ENCODE measurements at places on chromosomes 4 and X. TPM values are rescaled to one million over a fixed set of nuclear protein-coding genes. Genes with fewer than 3 reads are reported as not detected.

Gene RBBP7
- polyA plus RNA-seq = 245 TPM

Gene SAT1
- polyA plus RNA-seq = 315 TPM

Gene REPS2
- polyA plus RNA-seq = 20.1 TPM

Gene PAGE5
- polyA plus RNA-seq = not detected

Gene TMSB15A
- polyA plus RNA-seq = 67.2 TPM

DNA sequence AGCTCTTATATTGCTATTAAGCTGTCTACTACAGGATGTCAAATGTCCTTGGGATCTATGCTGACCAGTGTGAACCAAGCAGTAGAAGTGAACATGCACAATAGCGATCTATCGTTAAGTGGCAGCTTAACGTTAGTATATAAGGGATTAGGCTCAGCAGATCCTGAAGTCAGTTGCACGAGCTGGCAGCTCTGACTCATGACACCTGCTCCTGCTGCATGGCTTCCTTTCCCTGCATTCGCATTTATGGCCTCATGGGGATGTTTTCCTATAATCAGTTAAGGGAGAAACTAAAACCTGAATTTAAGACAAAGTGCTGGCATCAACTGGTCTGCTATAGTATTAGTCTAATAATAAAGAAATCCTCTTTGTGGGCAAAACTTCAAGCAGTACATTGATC lies 12.7 kb upstream of the MCUB start:
- no peak for DNase-seq

GRCh38 chrX:109489174-109489573 lies 7.3 kb upstream of the GUCY2F start:
- DNase-seq = no peak

GRCh38 chr4:153466949-153467896 lies 1.1 kb downstream of the TMEM131L start:
- DNase-seq = no peak

DNA sequence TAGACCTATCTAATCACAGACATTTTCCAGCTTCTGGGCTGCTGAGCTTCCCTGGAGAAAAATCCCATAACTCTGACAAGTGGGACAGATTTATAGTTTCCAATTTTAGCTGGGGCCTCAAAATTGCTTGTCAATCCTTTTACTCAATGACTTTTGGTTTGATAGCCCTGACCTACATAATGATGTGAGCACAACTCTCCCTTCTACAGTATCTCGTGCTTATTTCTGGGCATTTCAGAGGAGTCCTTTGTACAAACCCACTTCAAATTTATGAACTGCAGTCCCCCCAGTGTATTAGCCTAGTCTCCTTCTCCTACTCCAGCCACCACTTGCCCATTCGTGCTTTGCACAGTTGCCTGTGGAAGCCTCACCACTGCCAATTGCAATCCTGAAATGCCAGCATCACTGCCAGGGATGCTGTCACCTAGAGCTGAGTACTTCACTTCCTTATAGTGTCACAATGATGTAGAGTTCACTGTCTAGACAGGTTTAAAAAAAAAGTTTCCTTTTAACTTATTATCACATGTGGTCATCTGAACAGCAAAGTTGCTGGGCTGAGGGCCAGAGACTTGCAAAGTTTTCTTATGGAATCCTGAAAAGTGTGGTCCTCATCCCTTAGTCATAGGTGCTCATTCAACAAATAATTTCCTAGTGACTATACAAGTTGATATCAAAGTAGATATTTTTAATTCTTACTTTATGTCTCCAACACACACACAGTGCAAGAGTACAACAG lies 21.2 kb downstream of the TRAM1L1 start:
- DNase-seq = no peak

- no peak for DNase-seq
Observed at GRCh38 chr4:16023776-16024408, 59.9 kb downstream of the PROM1 start.

DNA sequence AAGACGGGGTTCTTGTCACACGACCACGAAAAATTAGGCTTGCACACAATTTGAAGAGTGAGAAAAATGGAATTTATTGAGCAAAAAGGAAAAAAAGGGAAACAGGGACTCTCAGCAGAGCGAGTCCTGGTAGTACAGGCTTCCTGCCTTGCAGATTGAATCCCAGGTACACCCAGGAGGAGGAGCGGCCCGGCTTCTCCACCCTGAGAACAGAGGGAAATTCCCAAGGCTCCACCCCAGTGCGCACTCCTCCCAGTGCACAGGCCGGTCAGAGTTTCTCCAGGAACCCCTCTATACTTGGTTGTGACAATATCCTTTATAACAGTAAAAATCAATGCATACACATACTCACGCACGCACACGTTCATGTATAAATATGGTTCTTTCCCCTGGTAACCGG lies 22.0 kb downstream of the SLC4A4 start:
- no peak for DNase-seq

DNA sequence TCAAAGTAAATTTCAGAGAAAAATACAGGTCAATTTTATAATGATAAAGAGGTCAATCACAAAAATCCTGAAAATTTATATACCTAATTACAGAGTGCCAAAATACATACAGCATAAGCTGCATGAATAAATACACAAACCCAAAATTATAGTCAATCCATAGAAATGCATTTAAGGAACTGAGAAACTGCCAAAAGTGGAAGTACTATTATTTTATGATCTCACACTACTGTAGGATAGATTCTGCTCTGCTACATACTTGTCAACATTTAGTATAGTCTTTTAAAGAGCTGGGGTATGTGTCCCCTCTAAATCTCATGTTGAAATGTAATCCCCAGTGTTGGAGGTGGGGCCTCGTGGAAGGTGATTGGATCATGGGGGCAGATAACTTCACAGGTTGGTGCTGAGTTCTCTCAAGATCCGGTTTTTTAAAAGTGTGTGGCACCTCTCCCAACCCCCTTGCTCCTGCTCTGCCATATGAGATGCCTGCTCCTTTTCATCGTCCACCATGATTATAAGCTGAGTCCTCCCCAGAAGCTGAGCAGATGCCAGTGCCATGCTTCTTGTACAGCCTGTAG lies 31.8 kb downstream of the CHIC2 start:
- DNase-seq = no peak

- no peak for DNase-seq
Observed at GRCh38 chrX:52422884-52423283, 54.1 kb downstream of the XAGE2 start.

DNA sequence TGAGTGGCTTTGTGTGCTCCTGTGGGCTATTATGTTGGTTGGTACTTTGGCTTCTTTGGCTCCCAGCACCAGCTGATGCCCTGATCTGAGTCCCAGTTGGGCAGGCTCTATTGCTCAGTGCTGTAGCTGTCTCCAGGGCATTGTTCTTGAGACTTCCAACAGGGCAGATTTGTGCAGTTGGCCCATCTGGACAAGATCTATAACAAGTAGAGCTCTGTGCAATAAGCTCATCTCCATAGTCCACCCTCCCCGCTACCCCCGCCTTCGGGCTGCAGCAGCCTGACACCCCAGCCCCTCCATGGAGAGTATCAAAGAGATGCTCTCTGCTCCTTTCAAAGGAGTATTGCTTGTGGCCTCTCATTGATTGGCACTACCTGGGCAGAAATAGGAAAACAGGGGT lies 5.8 kb upstream of the TMEM31 start:
- no peak for DNase-seq

DNA sequence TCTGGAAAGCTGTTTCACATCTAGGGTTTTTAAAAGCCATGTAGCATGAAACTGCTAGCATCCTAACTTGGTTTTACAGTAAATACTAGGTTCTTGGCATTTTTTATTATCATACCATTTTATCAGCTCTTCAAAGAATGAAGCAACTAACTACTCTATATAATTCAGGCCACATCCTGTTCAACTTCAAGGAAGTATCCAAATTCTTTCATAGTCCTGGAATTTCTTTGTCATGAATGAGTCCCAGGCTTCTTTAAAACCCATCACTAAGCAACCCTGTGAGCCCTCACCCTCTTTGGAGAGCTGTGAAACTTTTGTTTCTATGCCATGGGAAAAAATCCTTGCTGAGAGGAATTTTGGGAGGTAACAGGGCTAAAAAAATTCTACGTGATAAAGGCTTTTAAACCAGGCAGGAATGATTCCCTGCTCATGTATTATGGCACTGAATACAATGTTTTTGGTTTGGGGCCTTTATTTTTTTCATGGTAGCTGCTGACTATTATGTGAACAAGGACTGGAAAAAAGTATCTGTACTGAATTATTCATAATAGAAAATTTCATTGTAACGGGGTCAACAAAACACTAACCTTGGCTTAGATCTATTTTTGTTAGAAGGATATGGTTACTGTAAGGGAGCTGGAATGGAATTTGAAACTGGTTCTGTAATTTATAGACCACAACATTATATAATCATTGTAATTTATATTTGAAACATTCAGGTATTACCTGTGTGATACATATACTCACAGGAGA lies 164.9 kb downstream of the DCTD start:
- DNase-seq = no peak

DNA sequence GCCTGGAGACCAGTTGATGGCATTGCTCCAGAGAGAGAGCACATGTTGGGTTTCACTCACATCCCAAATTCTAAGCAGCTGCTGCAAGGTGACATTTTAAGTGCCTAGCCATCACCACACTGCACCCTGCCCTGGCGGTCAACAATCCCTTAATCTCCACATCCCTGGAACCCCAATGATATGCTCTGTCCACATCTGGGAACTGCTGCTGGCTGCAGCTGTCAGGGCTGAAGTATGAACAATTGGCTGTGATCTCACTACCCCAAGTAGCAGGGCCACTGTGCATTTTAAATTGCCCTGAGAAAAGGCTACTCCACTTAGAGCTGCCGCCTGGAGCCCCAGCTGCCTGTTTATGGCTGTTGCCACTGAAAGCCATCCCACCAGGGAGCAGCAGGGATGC lies 190.6 kb downstream of the ACTRT1 start:
- no peak for DNase-seq

- no peak for DNase-seq
Observed at GRCh38 chr4:72817012-72817411, 248.0 kb upstream of the ADAMTS3 start.

DNA sequence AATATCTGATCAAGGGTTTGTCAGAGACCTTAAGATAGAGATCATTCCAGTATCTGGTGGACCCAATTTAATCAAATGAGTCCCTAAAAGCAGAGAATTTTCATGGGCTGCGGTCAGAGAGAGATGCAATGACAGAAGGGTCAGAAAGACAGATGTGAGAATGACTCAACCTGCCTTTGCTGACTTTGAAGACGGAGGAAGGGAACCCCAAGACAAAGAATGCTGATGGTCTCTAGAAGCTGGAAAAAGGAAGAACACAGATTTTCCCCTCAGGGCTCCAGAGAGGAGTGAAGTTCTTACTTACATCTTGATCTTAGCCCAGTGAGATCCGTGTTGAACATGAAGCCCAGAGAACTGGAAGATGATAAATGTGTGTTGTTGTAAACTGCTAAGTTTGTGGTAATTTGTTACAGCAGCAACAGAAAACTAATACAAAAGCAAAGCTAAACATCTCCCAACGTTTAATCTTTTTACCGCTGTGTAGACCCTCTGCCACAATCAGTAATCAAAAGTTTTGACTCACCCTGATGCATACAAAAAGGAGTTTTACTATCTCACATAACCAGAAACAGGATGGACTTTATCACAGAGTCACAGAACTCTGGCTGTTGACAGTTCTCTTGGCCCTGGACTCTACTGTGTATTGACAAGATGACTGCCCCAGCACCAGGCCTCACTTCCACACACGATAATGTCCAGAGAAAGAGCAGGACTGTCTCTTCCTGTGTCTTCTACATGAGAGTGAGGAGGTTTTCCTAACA lies 70.2 kb upstream of the MAGEB2 start:
- DNase-seq = no peak

Measured in right renal cortex interstitium (tissue), 3 donors.